Fibroblast of pulmonary artery (primary cell): ENCODE measurements at places on chromosomes 13 and 19.

- no peak for DNase-seq
These were observed 2.0 kb downstream of the COL4A1 start for GRCh38 chr13:110305001-110305400.

DNA sequence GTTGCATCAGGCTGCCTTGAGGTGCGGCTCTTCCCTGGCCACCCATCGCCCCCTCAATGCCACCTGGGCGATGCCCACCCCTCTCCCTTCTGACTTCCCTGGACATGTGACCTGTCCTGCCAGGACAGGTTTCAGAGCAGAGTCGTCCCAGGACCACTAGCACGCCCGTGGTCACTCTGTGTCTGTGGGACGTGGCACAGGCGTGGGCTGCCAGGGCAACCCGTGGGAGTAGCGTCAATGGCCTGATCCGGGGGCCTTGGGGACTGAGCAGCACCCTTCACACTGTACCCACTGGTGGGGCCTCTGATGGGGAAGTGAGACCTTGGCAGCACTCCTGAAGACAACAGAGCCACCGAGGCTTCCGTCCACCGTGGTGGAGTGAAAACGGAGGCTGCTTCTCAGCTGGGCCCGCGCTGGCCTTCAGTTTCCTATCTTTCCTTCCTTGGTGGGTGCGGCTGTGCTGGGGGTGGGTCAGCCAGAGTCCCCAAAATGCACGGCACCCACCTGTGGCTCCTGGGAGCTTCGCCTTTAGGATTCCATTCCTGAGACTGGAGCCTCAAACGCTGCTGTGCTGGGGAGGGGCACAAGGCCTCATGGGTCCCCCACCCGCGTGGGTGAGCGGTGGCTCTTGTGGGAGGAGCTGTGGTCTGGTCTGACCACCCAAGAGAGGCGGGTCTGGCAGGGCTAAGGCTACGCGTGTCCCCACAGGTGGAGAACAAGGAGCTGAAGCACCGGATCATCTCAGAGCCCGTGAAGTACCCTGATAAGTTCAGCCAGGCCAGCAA lies 26.7 kb upstream of the TMEM255B start:
- no peak for DNase-seq

- DNase-seq, result no peak
These were observed 92.5 kb downstream of the RAB20 start for GRCh38 chr13:110468986-110469495.

- no peak for DNase-seq
These were observed 30.3 kb upstream of the SEMA6B start for GRCh38 chr19:4589579-4590410.

- peak; percentile 18 for DNase-seq
These were observed 397.7 kb downstream of the GPC6 start for GRCh38 chr13:93624311-93624777.

- DNase-seq, result peak; percentile 16
These were observed 72.5 kb upstream of the MRI1 start for GRCh38 chr19:13691569-13692435.

GRCh38 chr19:17797424-17798201 lies 2.7 kb downstream of the B3GNT3 start:
- no peak for DNase-seq

GRCh38 chr13:101941095-101941783 lies 460.6 kb downstream of the FGF14 start:
- peak; percentile 3 for DNase-seq

DNA sequence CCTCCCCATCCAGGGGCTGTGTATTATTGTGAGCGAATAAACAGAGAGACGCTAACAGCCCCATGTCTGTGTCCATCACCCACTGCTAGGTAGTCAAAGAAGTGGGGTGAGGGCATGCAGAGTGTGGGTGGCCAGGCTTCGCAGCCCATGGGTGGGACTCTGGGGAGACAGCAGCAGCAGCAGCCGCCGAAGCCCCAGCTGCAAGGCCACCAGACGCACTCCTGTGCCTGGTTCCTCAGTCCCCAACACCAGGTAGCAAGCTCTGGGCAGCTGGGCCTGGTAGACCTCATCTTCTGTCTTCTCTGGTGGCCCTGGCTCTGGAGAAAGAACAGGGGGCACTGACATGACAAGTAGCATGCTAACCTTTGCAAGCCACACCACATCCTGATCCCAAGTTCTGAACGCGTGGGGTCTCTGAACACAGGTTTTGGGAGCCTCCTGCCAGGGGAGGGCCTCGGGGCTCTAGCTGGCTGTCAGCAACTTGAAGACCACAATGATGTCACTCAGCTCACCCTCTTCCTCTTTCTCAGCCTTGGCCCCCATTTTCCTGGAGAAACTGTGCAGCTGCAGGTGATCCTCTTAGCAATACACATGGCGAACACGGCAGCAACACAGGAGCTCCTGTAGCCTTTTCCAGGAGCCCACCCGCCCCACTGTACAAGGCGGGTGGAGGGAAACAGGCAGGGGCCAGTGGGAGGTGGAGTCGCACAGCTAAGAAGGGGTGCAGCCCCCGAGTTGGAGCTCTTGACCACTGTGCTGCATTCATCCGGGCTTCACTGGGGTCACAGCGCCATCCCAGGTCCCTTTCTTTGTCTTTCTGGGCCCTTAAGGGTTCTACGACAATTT lies 5.8 kb downstream of the FUZ start:
- DNase-seq, result no peak
